ENCODE measurements at places on chromosomes 3 and 15. TPM values are rescaled to one million over a fixed set of nuclear protein-coding genes. Genes with fewer than 3 reads are reported as not detected.
A peak's percentile ranks its signal among the peaks of the same experiment; 100 is the strongest.

PRTG gene
- total RNA-seq: 508 TPM

NMD3 gene
- 41.9 TPM for total RNA-seq

- peak overlapping the region; percentile 95 for H3K4me3 ChIP-seq
- peak overlapping the region; percentile 83 for H3K27ac ChIP-seq
- DNase-seq: peak; percentile 39
- H3K4me1 ChIP-seq: peaks cover 83% of the 10 kb centered on the region
- peaks cover 6% of the 10 kb centered on the region for H3K36me3 ChIP-seq
Measured at GRCh38 chr15:93070551-93071296, 18.3 kb downstream of the RGMA start.

GRCh38 chr3:3305084-3305483, 125.6 kb upstream of the CRBN start:
- no peak overlapping the region for H3K27ac ChIP-seq
- peaks cover 9% of the 10 kb centered on the region for H3K4me1 ChIP-seq
- no peak for DNase-seq
- H3K27me3 ChIP-seq: no peaks in the 10 kb centered on the region
- H3K4me3 ChIP-seq: no peak overlapping the region

GRCh38 chr3:127849368-127849767, 27.1 kb upstream of the MGLL start:
- peaks cover 13% of the 10 kb centered on the region for H3K4me1 ChIP-seq
- H3K36me3 ChIP-seq: no peaks in the 10 kb centered on the region
- H3K4me3 ChIP-seq: no peak overlapping the region
- H3K27ac ChIP-seq: no peak overlapping the region
- no peak for DNase-seq

GRCh38 chr3:41434781-41435180, 235.5 kb downstream of the CTNNB1 start:
- no peak overlapping the region for H3K4me3 ChIP-seq
- H3K4me1 ChIP-seq: no peaks in the 10 kb centered on the region
- H3K36me3 ChIP-seq: no peaks in the 10 kb centered on the region
- DNase-seq: no peak
- no peak overlapping the region for H3K27ac ChIP-seq
- H3K27me3 ChIP-seq: no peaks in the 10 kb centered on the region

DNA sequence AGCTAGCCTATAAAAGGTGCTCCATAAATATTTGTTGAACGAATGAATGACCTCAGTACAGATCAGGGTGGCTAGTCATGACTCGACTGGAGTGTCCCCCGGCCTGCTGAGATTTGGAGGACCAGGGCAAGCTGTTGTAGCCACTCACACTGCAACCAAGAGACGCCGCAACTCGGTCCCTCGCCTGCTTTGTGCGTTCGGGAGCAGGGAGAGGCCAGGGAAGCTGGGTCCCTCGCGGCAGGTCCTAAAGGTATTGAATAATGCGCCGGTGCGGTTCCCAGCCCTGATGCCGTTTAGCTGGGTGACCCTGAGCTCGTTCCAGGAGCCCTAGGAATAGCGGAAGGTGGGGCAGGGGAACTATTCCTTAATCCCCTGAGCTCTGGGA, 1.8 kb downstream of the IGDCC4 start:
- peak overlapping the region; percentile 64 for H3K4me3 ChIP-seq
- H3K4me1 ChIP-seq: peaks cover 63% of the 10 kb centered on the region
- no peak for DNase-seq
- H3K27ac ChIP-seq: peak overlapping the region; percentile 92
- H3K36me3 ChIP-seq: no peaks in the 10 kb centered on the region

- no peaks in the 10 kb centered on the region for H3K4me1 ChIP-seq
- DNase-seq: no peak
- H3K27me3 ChIP-seq: no peaks in the 10 kb centered on the region
- no peak overlapping the region for H3K27ac ChIP-seq
Measured at GRCh38 chr3:192273697-192274010, 453.7 kb downstream of the FGF12 start.
